ENCODE measurements at places on chromosomes 5 and 9. TPM values are rescaled to one million over a fixed set of nuclear protein-coding genes. Genes with fewer than 3 reads are reported as not detected.

The ENTREP1 gene
- 7.8 TPM for total RNA-seq

The PHYHD1 gene
- 2.1 TPM for total RNA-seq

The C9orf40 gene
- total RNA-seq: 8.8 TPM

The FCN1 gene
- total RNA-seq: 1.8 TPM

The C5orf58 gene
- not detected for total RNA-seq
